ENCODE measurements at places on chromosomes 12 and 14.

DNA sequence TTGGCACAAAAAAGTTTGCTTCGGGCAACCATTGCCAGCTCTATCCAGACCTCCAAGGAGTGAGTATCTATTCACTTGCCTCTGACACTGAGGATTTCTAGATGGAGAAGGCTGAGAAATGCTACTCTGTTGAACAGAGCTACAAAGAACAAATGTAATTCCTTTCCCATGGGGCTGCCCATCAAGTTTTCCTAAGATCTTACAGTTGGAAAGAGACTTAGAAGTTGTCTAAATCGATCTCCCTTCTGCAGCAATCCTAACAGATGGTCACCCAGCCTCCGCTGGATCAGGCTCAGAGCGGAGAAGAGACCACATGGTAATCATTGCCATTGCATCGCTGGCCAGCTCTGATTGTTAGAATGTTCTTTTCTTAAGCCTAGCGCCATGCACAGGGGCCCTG lies 110.1 kb upstream of the BCL2L14 start:
- no peak for DNase-seq

GRCh38 chr12:80162177-80162576 lies 62.8 kb downstream of the OTOGL start:
- DNase-seq: no peak

GRCh38 chr14:56933446-56933845 lies 123.2 kb upstream of the OTX2 start:
- no peak for DNase-seq

DNA sequence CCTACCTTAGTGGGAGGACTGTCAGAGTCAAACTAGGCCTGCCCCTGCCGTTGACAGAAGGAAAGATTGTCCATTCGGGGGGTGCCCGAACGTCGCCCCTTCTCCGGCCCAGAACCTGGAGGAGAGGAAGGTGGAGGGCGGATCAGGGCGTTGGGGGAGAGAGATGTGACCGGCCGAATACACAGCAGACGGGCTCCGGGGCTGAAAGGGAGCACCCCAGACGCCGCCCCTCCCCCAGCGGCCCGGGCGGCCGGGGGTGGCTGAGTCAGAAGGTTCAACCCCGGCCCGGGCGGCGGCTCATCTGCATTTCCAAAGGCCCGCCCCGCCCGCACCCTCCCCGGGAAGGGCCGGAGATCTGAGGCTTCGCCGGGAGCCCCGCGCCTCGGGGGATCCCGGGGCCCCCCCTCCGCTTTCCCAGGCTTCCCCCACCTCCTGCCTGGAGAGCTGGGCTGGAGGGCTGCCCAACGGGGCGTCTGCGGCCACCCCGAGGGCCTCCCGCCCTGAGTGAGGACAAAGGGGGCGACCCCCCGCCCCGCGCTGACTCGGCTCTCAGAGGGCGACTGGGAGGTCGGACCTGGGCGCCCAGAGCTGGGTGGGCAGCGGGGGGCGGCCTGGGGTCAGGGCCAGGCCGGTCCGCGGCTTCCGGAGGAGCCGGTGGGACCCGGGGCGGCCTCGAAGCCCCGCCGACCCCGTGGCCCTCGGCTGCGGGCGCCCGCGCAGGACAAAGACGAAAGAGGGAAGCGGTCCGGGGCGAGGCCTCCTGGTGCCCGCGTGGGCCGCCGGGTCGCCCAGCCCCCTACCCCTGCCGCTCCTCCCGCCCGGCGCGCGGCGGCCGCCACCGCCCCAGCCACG lies 3.7 kb upstream of the SETD1B start:
- DNase-seq: no peak

GRCh38 chr12:40331886-40332285 lies 107.1 kb downstream of the LRRK2 start:
- no peak for DNase-seq

GRCh38 chr12:93990832-93991803 lies 157.3 kb upstream of the PLXNC1 start:
- DNase-seq: peak; percentile 31

DNA sequence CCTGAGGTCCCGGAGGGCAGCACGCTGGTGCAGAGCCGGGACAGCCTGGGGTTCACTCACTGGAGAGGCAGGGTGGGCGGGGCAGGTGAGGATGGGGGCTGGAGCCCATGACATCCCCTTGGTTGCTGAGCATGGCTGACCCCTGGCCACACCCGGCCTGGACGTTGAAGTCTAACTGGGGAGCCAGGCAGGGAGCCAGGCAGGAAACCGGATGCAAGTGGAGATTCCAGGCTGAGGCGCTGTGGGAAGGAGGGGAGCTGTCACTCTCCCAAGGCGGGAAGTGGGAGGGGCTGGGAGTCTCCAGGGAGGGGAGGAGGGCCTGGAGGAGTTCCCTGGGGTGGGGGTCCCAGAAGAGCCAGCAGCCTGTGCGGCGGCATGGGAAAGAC lies 7.7 kb upstream of the INF2 start:
- peak; percentile 54 for DNase-seq

GRCh38 chr12:113850309-113851056 lies 115.6 kb downstream of the RBM19 start:
- DNase-seq: no peak

- DNase-seq: no peak
Measured at GRCh38 chr12:8697476-8698131, at the start of gene RIMKLB. RIMKLB (plus strand) TSS chr12:8697991; CDS start chr12:8713867, 15,876 bp downstream.

GRCh38 chr12:22529281-22530060 lies 14.9 kb downstream of the C2CD5 start:
- no peak for DNase-seq

- no peak for DNase-seq
Measured at GRCh38 chr12:76108356-76108755, 23.9 kb upstream of the NAP1L1 start.

DNA sequence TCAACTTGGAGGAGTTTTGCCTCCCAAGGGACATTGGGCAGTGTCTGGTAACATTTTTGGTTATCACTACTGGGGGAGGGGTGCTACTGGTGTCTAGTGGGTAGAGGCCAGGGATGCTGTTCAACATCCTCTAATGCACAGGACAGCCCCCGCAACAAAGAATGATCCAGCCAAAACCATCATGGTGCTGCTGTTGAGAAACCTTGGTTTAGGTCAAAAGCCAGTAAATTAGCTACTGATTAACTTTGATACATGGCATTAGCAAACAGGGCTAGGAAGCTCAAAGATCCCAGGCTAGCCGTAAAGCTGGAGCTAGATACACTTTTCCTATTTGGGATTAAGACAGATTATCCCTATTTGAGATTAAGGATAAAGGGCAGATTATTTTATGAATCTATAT lies 8.8 kb downstream of the ALKBH2 start:
- no peak for DNase-seq
